Right hindlimb (tissue), 1 donor: ENCODE measurements at places on chromosomes 7 and 10.

- no peak for DNase-seq
Measured at GRCh38 chr10:31683682-31684081, 244.9 kb downstream of the ARHGAP12 start.

DNA sequence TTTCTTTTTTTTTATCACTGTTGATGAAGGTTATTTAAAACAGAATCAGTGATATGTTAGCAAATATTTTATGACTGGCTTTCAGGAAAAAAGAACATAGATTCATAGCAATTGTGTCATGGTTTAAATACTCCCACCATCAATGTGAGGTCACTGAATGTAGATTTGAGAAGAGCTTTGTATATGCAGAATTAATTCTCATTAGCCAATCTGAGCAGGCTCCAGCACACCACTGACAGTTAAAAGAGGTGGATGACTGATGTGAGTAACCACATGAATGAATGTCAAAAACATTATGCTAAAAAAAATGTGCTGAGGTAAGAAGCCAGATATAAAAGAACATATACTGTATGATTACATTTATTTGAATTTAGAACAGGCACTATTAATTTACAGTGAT lies 174.8 kb upstream of the KAT6B start:
- no peak for DNase-seq

DNA sequence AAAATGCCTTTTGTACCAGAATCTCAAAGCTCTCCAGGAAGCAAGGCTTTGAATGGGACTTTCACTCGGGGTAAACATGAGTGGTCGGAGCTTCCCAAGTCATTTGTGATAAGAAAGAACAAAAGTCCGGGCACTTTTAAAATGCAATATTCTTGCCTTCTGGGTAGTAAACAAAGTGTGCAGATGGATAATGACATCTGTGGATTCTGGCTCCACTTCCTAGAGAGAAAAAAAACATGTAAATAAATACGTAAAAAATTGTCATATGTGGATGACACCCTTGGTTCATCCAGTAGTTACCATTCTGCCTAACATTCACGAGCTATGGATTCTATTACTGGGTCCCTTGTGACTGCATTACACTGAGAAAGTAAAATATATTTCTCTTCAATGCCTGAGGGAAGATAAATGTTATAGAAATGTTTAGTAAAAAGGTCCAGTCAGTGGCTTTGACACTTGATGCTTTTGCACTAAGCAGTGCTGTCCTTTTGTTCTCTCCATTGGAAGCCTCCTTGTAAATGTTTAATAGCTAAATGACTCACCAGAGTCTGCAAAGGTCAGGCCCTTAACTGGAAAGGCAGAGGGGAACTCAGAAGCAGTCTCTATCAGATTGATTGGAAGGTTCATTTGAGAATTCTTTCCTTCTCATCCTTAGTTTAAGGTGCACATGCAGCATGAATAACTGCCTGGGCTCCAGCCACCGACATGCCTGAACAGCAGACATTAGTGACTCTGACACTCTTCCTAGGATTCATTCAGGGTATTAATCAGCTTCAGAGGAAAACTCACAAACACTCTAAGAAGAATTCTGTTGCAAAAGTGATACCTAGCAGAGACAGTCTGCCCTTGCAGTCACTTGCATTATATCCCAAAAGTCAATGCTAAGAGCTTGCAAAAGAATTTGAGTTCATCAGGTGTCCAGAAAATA lies 11.7 kb upstream of the EDRF1 start:
- DNase-seq = no peak

DNA sequence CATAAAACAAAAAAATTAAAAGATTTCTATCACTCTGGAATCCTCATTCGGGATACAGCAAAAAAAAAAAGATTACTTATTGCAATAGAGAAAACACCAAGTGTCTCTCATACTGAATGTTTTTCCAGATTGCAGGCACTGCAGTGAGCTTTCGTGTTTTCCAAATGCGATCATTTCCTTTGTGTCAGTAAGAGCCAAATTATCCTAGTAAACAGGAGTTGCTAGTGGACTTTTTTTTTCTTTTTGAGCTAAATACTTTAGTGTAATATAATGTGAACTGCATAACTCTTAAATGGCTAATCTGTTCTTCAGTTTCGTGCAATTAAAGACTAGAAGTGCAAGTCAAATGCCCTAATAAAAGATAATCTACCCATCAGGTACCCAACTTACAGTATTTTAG lies 44.4 kb upstream of the TOMM7 start:
- no peak for DNase-seq

DNA sequence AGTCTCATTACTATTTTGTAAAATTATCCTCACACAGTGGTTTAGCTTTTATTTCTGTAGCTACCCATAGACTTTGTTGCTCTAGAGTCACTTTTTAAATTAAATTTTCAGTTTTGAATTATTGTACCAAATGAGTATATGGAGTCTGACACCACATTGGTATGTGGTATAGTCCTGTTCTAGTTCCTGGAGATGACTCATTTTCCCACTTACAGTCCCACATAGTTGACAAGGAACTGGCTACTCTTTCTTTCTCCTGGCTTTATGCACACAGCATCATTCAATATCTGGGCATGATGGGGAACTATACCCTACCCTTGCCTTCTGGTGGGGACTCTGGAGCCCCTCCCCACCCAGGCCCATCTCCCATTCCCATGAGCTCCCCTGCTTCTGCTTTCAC lies 92.6 kb upstream of the RAB11FIP2 start:
- no peak for DNase-seq

- DNase-seq = no peak
Measured at GRCh38 chr10:42942279-42942950, 134.5 kb upstream of the RET start.

- DNase-seq = no peak
Measured at GRCh38 chr10:119031496-119032059, 2.1 kb downstream of the NANOS1 start.

- no peak for DNase-seq
Measured at GRCh38 chr10:7565871-7566270, 100.9 kb downstream of the ITIH5 start.

DNA sequence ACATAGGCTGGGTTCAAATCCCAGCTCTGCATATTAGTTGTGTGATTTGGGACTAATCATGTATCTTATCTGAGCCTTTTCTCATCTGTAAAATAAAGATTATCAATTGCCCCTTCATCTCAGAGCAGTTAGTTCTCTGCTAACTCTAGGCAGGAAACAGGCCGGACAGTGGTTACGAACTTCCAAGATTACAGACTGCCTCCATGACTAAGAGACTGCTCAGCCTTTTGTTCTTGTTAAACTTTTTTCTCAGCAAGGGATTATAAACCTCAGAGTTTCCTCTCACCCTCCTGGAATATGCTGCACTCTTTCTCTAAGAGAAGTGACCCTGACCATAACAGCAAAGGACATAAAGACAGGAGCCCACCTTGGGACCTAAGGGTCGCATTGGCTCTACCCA lies 52.5 kb upstream of the NFKB2 start:
- no peak for DNase-seq

DNA sequence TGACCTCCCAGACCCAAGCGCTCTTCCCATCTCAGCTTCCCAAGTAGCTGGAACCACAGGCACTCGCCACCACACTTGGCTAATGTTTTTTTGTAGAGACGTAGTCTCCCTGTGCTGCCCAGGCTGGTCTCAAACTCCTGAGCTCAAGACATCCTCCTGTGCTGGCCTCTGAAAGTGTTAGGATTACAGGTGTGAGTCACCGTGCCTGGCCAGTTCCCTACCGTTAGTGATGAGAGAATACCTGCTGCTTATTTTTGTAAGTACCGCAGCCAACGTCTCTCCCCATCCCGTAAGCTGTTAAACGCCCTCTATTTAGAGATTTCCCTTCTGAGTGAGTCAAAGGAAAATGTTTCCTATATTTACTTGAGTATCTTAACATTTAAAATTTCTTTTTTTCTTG lies 38.5 kb upstream of the PDLIM1 start:
- DNase-seq = no peak

GRCh38 chr10:77904100-77904840 lies 22.3 kb downstream of the DLG5 start:
- DNase-seq = no peak
